MCF 10A (cell line): ENCODE measurements at places on chromosomes 12 and 14. TPM values are rescaled to one million over a fixed set of nuclear protein-coding genes. Genes with fewer than 3 reads are reported as not detected.

WDR89 gene
- total RNA-seq, result 14.3 and 17.4 TPM in 2 replicates

CPNE6 gene
- not detected in 2 replicates for total RNA-seq

ORAI1 gene
- total RNA-seq, result 12.1 and 16.3 TPM in 2 replicates

VAMP1 gene
- 2.5 and 2.9 TPM in 2 replicates for total RNA-seq

RAB15 gene
- 0.28 and 0.66 TPM in 2 replicates for total RNA-seq

DCAF11 gene
- 38.6 and 48.8 TPM in 2 replicates for total RNA-seq

IFNG gene
- not detected in 2 replicates for total RNA-seq
